Pancreas (tissue), 10 donors: ENCODE measurements at places on chromosomes 11 and 22. TPM values are rescaled to one million over a fixed set of nuclear protein-coding genes. Genes with fewer than 3 reads are reported as not detected.

DNA sequence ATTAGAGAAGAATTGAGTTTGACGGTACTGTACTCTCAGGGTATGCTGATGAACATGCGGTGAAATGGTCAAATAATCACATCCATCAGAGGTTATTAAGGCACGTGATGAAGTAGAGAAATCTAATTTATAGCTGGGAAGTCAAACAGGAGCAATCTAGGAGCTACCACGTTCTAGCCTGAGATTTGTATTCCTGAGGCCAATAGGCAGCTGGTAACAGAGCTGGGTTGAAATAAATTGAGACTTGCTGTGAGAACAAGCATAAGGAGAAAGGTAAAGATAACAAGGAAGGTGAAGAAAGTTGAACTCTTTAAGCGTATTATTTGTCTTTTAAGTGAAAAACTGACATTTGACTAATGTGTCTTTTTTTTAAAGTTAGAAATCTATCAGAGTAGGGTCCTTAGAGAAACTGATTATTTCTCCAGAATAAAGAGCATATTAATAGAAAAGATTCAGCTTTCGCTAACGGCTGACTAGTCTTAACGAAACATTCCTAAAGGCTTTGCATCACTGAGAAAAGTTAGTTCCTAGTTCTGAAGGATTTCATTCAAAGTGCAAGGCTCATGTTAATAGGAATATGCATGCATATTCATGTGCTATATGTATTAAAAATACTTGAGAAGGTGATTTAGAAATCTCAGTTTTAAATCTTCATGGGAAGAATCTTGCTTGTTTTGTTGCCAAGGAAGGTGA lies 5.2 kb upstream of the WEE1 start:
- no peak for DNase-seq

DNA sequence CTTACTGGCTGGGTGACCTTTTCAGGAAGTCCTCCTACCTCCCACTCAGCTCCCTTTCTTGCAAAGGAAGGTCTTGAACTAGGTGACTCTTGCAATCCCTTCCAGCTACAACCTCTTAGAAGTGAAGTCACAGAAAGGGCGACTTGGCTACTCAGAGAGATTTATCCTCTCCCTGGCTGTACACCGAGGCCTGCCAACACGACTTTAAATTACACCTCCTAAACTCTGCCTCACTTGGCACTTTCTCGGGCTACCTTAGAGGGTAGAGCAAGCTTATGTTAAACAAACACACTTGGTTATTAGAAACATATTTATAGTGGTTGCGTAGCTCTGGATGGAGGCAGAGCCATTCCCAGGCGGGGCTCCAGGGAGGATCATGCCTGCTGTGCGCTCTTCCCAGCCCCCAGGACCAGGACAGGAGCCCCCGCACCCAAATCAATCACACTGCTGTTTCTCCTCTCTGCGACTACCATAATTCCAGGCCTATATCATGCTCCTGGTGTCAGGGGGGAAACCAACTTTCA lies 358.4 kb downstream of the BUD13 start:
- DNase-seq, result no peak

DNA sequence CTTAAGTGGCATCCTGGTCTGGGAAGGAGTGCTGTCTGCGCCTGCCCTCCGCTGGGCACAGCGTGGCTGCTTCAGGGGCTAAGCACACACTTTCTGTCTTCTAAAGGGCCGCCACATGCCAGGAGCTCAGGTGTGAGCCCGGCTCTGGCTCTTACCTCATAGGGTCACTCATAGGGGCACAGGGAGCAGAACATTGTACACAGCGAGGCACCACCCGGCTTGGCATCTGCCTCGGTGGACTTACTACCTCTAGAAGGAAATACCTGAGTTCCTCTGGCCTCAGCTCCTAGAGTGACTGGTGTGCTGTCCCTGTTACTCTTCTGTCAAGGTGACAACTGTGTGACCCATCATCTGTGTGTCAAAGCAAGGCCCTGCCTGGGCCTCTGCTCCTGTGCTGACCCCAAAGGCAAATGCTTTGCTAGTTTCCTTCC lies 13.4 kb downstream of the NEAT1 start:
- no peak for DNase-seq

DNA sequence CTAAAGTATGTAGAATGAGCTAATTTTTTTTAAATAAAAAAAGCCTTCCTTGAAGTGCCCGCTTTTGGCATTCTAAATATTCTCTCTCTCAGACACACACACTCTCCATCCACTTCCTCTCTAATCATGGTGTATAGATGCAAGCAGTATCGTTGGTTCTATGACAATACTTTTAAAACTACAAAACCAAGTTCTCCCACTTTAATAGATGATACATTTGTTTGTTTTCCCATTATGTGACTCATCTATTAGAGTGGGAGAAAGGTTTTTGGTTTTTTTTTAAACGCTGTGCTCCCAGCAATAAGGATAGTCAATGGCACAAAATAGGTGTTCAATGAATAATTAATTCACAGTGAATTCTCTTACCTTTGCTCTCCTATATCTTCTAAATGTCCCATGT lies 44.6 kb downstream of the FZD4 start:
- no peak for DNase-seq

- DNase-seq, result peak; percentile 86
Observed at GRCh38 chr22:49934891-49935557, 16.6 kb downstream of the CRELD2 start.

- no peak for DNase-seq
Observed at GRCh38 chr11:35157814-35158700, 19.1 kb downstream of the CD44 start.

GRCh38 chr22:44068422-44069191 lies 44.5 kb downstream of the PARVB start:
- DNase-seq, result no peak

DNA sequence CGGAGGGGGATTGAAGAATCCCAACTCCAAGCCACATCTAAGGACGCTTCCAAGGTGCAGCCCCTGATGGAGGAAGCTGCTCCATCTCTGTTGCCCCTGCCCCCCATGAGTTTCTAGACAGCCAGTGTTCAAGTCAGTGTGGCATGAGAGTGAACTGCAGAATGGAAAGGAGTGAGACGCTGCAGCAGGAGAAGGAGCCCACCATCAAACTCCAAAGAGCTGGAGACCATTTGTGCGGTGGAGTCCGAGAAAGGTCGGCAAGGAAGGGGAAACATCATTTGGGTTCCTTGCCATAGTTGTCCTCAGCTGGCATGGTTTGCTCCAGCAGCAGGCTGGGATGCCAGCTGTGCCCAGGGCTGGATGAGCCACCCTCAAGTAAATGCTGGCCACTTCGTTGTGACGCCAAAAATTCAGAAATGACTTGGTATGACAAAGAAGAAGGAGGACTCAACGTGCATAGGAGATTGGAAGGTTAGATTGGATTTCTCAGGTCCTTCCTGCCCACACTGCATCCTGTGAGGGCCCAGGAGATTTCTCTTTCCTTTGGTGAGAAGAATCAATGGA lies 16.4 kb downstream of the APOL2 start:
- no peak for DNase-seq

- DNase-seq, result no peak
Observed at GRCh38 chr11:69686452-69686851, 11.3 kb upstream of the LTO1 start.

DNA sequence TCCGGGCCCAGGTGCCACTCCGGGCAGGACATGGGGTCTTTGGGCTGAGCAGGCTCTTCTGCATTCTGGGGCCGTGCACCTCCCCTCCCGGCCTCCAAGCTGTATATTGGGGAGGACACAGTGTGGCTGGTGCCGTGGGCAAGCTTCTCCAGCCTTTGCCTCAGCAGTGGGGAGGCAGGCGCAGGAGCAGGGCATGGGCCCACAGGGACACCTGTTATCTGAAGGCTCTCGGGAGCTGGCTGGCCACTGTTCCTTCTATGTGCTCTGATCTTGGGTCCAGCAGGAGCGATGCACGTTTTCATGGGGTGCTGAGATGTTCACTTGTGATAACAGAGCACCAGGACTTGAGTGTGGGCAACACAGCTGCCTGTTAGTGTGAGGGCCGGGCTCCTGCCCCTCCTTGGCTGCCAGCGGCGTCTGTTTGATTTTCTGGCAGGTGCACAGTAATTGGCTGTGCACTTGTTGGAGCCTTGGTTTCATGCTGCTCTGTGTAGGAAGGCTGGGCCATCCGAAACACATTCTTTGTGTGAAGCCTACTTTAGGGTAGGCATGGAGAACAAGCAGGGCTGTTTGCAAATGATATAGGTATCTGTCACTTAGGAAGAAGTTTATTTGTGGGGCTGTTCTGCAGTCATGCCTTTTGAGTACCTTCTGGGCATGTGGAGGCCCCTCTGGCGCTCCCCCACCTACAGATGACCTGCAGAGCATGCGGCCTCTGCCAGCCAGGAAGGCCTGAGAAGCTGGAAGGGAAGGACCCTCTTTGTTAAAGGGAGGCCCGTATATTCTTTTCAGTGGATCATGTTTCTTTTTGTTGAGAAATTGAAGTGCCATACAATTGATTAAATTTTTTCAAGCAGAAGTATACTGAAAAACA lies 201.5 kb downstream of the TBC1D22A start:
- DNase-seq, result no peak

DNA sequence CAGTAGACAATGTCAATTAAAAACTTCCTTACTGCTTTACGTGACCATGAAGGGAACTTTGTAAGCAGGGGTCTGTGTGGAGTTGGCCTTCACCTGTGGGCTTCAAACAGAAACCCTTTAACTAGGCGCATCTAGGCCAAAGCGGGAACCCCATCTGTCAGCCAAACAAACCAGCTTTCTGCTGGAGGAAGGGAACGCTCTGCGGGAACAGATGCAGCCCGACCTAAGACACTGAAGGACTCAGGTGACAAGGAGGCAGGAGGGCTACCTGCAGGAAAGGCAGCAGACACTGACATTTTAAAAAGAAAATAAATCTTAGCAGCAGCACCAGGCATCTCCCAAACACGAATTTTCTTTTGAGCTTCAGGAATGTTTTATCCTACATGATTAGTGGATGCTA lies 78.4 kb downstream of the CADM1 start:
- no peak for DNase-seq

DNA sequence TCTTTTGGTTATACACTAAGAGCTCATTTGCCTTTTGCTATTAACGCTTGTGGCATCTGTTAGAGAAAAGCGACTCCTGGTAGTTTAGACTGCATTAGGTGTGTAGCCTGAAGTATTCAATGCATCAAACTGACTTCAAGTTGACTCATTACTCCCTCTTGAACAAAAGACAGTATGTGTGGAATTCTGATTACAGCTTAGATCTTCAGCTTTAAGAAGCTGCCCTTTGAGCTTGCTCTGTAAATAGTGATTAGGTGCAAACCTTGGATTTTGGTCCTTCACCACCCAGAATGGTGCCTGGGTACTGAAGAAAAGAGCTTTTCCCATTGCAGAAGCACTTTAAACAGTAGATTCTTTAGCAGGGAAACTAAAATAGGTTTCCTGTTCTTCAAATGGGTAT lies 62.1 kb downstream of the FAT3 start:
- DNase-seq, result no peak

Gene SVIP
- 11.5 TPM for total RNA-seq

Gene TMEM41B
- 13.6 TPM for total RNA-seq

Gene KRTAP5-8
- not detected for total RNA-seq

Gene RCN1
- total RNA-seq, result 28.6 TPM
